Endothelial cell of coronary artery (primary cell): ENCODE measurements at places on chromosomes 2 and 18. TPM values are rescaled to one million over a fixed set of nuclear protein-coding genes. Genes with fewer than 3 reads are reported as not detected.

Gene CHRNG
- not detected in 2 replicates for total RNA-seq

Gene MYCN
- total RNA-seq: 1.6 and 2.4 TPM in 2 replicates

Gene REG3G
- not detected in 2 replicates for total RNA-seq

Gene TBR1
- total RNA-seq: under 0.01 TPM in 2 replicates

Gene ST6GAL2
- 0.09 TPM in 1 of 2 replicates, not detected in the other for total RNA-seq

Gene MAP2
- 8.8 and 9.2 TPM in 2 replicates for total RNA-seq

Gene SPATA3
- not detected in 2 replicates for total RNA-seq

Gene IL18RAP
- not detected in 2 replicates for total RNA-seq

Gene RNF152
- 41.8 and 53.6 TPM in 2 replicates for total RNA-seq

Gene FAM237A
- total RNA-seq: not detected in 2 replicates

Gene CDK15
- total RNA-seq: not detected in 2 replicates

Gene PTPN2
- total RNA-seq: 18.4 and 21.1 TPM in 2 replicates

Gene RESP18
- total RNA-seq: not detected in 2 replicates

Gene GDF7
- 1.5 and 3.6 TPM in 2 replicates for total RNA-seq

Gene IL36G
- not detected in 2 replicates for total RNA-seq

Gene FKBP1B
- 11.7 and 14.8 TPM in 2 replicates for total RNA-seq

Gene TTN
- total RNA-seq: 0.66 and 3.3 TPM in 2 replicates

Gene GREB1
- total RNA-seq: 0.09 TPM in 2 replicates

Gene KIAA1328
- total RNA-seq: 4.0 and 4.3 TPM in 2 replicates

Gene PGAP1
- 8.5 and 9.4 TPM in 2 replicates for total RNA-seq

Gene SH3YL1
- total RNA-seq: 18.0 and 29.6 TPM in 2 replicates

Gene CCDC85A
- 11.2 and 24.1 TPM in 2 replicates for total RNA-seq

Gene SULT1C4
- total RNA-seq: 4.3 and 9.3 TPM in 2 replicates

Gene TCF23
- not detected in 2 replicates for total RNA-seq

Gene C2orf66
- total RNA-seq: 0.09 TPM in 2 replicates

Gene PEX13
- 28.9 and 30.3 TPM in 2 replicates for total RNA-seq

Gene TUBA4B
- not detected in 2 replicates for total RNA-seq

Gene SCG2
- 0.38 TPM in 1 of 2 replicates, not detected in the other for total RNA-seq

Gene KATNAL2
- 0.38 and 0.72 TPM in 2 replicates for total RNA-seq

Gene MCM6
- 12.8 and 20.9 TPM in 2 replicates for total RNA-seq

Gene PSMA8
- total RNA-seq: not detected in 2 replicates

Gene ARHGEF33
- total RNA-seq: 0.09 and 0.38 TPM in 2 replicates

Gene PROC
- total RNA-seq: not detected in 2 replicates

Gene LAMA3
- 3.0 and 3.1 TPM in 2 replicates for total RNA-seq

Gene OSBPL6
- 3.0 and 3.9 TPM in 2 replicates for total RNA-seq

Gene PELI1
- total RNA-seq: 17.3 and 26.4 TPM in 2 replicates

Gene CEP76
- total RNA-seq: 9.3 and 12.2 TPM in 2 replicates

Gene NEDD4L
- total RNA-seq: 5.0 and 9.7 TPM in 2 replicates

Gene PTPRM
- 65.7 and 80.9 TPM in 2 replicates for total RNA-seq

Gene SRD5A2
- not detected in 2 replicates for total RNA-seq

Gene HJURP
- 7.9 and 19.0 TPM in 2 replicates for total RNA-seq

Gene PRKAG3
- not detected in 2 replicates for total RNA-seq

Gene SH2D6
- 0.27 and 0.28 TPM in 2 replicates for total RNA-seq

Gene CHRND
- total RNA-seq: not detected in 2 replicates

Gene AKAIN1
- not detected in 2 replicates for total RNA-seq

Gene SKOR2
- total RNA-seq: not detected in 2 replicates

Gene COL4A4
- total RNA-seq: 0.09 and 1.3 TPM in 2 replicates

Gene RGPD4
- not detected in 2 replicates for total RNA-seq

Gene EPB41L3
- total RNA-seq: 147 and 234 TPM in 2 replicates

Gene DUSP19
- total RNA-seq: 1.6 and 3.3 TPM in 2 replicates

Gene BOLL
- not detected in 2 replicates for total RNA-seq

Gene VWA3B
- 0.19 TPM in 1 of 2 replicates, not detected in the other for total RNA-seq

Gene PLGLB2
- 0.72 and 1.3 TPM in 2 replicates for total RNA-seq

Gene SERPINB2
- 0.09 and 30.7 TPM in 2 replicates for total RNA-seq

Gene INHBB
- total RNA-seq: 2.4 and 9.0 TPM in 2 replicates

Gene RAB17
- 0.94 and 1.6 TPM in 2 replicates for total RNA-seq

Gene DYNAP
- not detected in 2 replicates for total RNA-seq

Gene CCDC93
- 22.8 and 27.4 TPM in 2 replicates for total RNA-seq

Gene FAP
- 1.5 and 7.9 TPM in 2 replicates for total RNA-seq

Gene TRABD2A
- 0.56 and 0.81 TPM in 2 replicates for total RNA-seq
